ENCODE measurements at places on chromosomes 7 and 10. TPM values are rescaled to one million over a fixed set of nuclear protein-coding genes. Genes with fewer than 3 reads are reported as not detected.

Gene AGAP3
- 41.6 TPM for total RNA-seq

DNA sequence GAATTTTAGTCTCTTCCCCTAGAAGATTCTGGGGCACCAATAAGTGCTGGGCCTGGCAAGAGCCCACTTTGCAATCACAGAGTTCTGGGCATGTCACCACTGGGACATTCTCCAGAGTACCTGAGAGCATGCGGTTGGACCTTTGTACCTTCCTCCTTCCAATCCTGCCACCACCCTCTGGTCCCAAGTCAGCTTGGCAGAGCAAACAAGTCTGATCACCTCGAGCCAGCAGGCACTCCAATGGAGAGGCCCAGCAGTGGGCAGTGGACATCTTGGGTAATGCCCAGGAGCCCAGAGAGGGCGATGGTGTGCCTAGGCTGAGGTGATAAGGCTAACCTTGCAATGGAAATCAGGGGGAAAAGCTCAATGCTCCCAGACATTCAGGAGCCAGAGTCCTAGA is 43.4 kb downstream of the SH3PXD2A start:
- DNase-seq, result no peak

DNA sequence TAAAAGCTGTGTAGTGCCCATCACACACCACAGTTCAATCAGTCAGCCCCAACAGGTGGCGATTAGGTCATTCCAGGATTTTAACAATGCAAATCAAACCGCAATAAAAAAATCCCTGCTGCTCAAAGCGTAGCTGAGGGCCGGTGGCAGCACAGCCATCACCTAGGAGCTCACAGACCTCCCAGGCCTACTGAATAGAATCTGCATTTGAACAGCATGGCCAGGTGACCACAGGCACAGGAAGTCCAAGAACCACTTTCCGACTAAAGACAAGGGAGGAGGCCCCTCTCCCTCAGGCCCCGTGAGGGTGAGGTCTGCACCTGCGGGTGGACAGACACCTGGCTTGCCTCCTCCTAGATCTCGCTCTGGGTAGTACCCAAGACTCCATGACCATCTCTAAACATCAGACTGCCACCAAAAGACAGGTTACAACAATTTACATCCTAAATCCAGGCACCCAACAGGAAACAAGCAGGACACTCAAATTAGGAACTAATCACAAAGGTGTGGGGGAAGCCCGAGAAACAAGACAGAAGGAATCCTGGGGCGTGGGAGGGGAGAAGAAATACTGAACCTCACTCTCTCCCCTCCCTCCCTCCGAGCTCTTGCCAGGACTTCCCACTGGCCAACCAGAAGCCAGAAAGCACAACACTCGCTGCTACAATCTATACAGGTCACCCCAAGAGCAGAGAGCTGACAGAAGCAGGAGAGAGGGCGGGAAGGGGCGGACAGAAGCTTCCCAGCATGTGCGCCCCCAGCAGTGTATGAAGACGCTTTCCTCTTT is 19.2 kb downstream of the GNA12 start:
- no peak for DNase-seq

DNA sequence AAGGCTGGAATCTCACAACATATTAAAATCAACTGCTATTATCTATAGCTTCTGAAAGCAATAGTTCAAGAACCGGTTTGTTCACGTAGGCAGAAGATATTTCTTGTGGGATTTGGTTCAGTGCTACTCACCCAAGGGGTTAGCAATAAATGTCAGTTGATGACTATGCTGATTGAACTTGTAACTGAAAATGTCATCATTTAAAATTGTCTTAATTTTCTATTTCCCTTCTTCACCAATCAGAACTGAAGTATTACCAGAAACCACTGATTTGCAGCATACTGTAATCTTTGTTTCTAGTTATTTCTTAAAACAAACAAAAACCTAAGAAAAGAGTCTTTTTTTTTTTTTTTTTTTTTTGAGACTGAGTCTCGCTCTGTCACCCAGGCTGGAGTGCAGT is 46.1 kb downstream of the CPEB3 start:
- no peak for DNase-seq

Gene TBATA
- total RNA-seq, result not detected

Gene UCN3
- not detected for total RNA-seq

All from Daoy (cell line).